ENCODE measurements at places on chromosomes 5 and 9. TPM values are rescaled to one million over a fixed set of nuclear protein-coding genes. Genes with fewer than 3 reads are reported as not detected.

- DNase-seq: no peak
Observed at GRCh38 chr5:88683506-88684135, 199.4 kb downstream of the MEF2C start.

- no peak for DNase-seq
Observed at GRCh38 chr5:87430863-87431457, 18.2 kb upstream of the CCNH start.

- DNase-seq: peak; percentile 77
Observed at GRCh38 chr5:64384765-64385164, 121.0 kb upstream of the RGS7BP start.

DNA sequence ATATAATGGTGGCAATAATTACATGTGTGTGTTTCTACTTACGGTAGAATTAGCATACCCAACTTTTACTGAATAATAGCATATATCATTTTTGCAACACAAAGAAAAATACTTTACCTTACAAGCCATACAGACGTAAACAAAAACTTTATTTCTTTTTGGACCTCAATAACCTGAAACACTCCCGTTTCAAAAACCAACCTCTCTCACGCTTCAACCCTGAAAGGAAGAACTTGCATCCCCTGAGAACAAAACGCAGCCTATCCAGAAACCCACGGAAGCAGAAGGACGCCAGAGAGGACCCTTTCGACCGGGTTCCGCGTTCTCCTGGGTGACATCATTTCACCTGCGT lies at the start of gene RNF38:
RNF38 (minus strand) TSS at position 290 of the 352 bp plus-strand sequence; CDS start at position 129, 161 bp downstream.
- DNase-seq: no peak

- DNase-seq: no peak
Observed at GRCh38 chr9:117521293-117521692, 106.4 kb upstream of the ASTN2 start.

DNA sequence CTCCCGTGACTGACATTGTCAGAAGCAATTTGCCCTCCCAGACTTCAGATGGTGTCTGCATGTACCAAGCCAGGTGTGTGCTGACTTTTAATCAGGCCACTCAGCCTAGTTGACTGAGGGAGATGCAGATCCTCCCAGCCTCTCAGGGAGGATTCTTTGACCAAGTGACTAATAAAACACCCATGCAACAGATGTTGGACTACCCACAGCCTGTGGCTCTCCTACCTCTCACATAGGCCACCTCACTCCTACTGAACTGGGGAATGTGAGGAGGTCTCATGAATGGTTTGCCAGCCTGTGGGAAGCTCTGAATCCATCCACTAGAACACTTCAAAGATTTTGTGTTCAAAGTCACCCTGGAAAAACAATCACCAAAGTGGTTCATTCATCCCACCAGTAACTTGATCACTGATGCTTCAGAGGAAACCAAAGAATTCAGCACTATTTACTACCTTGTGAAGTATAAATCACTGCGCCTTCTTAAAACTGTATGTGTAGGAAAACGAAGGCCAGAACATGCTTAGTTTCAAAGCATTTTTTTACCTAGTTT lies 80.1 kb downstream of the ESM1 start:
- DNase-seq: no peak

The TLX3 gene
- not detected for total RNA-seq

The EQTN gene
- 0.18 TPM for total RNA-seq

All from HT-29 (cell line).